Effector CD8-positive, alpha-beta T cell (primary cell): ENCODE measurements at places on chromosomes 3 and 15.

DNA sequence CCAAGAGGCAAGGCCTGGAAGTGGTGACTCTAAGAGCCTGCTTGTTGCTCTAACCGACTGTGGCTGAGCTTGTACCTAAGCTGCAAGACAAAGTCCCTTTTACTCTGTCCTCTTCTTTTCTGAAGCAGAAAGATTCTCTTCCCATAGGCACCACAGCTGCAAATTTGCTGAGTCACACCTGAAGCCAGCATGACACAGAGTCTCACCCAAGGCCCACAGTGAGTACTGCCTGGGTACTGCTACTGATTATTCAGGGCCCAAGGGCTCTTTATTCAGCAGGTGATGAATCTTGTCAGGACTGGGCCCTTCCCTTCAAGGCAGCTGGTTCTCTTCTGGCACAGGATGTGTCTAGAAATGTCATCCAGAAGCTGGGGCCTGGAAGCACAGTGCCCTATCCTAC lies 18.9 kb upstream of the TIGIT start:
- DNase-seq = no peak

- DNase-seq = no peak
These were observed 276.3 kb upstream of the ARRDC4 start for GRCh38 chr15:97684249-97684648.

- DNase-seq = no peak
These were observed 94.7 kb upstream of the TUSC7 start for GRCh38 chr3:116614795-116615362.

DNA sequence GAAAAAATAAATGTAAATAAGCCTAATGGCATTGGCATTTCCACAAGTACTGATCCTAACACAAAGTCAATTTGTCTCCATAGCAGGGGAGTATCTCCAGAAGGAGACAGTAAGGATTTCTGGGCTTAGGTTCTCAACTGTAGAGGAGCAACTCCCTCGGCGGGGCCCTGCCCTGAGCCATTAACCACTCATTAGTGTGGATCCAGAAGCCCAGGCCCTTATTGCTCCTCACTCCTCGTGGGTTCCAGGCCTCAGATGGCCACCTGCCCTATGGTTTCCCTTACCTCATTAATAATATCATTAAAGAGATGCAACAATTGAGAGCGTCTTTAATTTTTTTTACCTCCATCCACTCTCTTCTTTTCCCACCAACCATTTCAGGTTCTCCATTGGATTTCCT lies 85.3 kb upstream of the CLDN18 start:
- DNase-seq = no peak

DNA sequence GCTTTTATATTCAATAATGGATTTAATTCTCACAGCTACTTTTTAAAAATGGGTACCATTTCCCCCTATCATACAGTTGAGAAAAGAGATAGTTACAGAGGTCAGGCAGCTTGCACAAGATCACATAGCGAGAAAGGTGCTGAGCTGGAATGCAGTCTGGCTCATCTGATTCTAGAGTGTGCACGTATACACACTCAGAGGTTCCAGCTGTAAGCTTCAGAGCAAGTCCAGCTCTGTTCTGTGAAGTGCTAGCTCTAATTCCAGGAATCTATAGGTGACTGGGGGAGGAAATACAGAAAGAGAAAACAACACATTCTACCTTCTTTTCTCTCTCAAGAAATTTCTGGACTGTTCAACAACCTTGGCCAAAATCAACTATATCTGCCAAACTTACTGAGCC lies 318.7 kb downstream of the FOXP1 start:
- no peak for DNase-seq

- DNase-seq = no peak
These were observed 36.3 kb upstream of the TSC22D2 start for GRCh38 chr3:150371741-150372254.

- DNase-seq = no peak
These were observed 32.7 kb downstream of the SLC41A3 start for GRCh38 chr3:126051234-126051633.

- no peak for DNase-seq
These were observed 18.5 kb upstream of the NMNAT3 start for GRCh38 chr3:139696314-139696604.

DNA sequence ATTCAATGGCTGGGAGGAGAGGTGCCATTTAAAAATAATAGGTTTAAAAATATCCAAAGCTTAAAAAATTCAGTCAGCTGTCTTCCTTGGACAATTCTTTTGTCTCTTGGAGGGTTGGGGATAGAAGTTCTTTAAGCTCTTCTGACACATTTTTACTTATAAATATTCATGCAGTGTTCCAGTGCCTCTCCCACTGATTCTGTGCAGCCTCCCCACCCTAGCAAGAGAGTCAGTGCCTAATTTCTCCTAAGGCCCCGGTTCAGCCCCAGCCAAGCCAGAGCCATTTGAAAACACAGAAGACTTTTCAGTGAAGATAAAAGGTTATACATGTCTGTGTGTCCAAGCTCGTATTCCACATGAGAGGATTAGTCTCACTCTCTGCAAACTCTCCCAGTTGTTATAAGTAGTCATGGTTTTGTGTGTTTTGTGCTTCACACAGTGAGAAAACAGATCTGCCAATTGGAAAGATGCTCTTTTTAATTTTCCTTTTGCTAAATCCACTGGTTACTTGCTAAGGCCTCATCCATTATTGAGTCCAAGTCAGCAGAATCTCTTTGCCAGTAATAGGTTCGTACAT lies 141.3 kb downstream of the CD47 start:
- no peak for DNase-seq

- DNase-seq = no peak
These were observed 301.6 kb upstream of the THBS1 start for GRCh38 chr15:39279311-39279710.

GRCh38 chr15:33100314-33100713 lies 94.2 kb downstream of the FMN1 start:
- DNase-seq = no peak

- no peak for DNase-seq
These were observed 377.9 kb downstream of the GAP43 start for GRCh38 chr3:116001151-116001621.

DNA sequence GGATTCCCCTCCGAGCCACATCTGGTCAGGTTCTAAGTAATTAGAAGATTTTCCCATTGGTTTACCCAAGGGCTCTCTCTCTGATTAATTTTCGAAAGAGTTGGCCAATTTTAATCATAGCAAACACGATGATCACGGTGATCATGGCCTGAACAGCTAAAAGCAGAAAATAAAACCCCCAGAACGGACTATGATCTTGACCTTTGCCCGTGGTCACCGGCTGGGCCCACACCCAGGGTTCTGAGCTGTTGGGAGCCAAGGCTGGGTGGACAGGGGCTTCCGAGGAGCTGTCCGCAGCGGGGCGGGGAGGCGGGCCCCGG lies 2.6 kb downstream of the GP5 start:
- no peak for DNase-seq

DNA sequence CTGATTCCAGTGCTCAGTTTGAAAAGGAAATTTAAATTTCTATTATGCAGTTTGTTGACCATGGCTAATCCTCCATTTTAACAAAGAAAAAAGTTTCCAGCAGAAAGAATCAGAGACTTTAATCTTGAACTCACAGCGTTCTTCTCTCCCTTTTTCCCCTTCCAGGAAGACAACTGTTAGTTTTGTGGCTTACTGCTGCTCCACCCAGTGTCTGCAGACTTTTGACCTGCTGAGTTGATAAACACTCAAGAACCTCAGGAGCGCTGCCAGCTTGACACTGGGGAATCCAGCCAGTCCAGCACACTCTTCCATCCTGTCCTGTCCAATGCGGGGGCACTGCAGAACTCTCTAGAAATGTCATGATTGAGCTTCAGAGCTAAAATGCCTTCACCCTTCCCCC lies 134.6 kb downstream of the LRRC28 start:
- DNase-seq = no peak

DNA sequence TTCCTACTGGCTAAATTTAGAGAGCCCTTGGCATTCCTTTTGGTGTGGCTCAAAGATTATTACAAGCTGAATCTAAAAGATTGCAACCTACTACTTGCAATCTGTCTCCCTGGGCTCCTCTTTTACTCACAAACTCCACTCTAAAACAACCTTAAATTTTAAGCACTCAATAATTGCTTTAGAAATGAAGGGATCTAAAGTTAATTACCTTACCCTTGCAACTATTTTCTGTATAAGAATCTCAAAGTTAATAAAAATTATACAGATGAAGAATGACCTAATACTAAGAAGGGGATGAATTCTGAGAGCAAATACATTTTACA lies 60.2 kb downstream of the ESYT3 start:
- no peak for DNase-seq

DNA sequence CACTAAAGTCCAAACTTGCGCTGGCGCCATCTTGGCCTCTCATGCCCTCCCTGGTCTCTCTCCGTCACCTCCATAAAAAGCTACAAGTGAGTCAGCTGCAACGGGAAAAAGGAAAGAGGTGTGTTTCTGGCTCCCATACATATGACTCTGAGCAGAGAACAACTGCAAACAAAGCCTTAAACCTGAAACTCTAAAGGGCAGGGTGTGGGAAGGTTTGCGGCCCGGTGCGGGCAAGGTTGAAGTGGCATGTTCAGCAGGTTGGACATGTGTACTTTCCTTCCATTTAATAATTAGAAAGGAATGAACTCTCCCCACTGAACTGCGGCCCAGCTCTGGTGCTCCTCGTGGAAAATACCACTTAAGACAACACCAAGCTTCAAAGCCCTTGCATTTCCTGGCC lies 59.0 kb upstream of the PPARG start:
- no peak for DNase-seq

DNA sequence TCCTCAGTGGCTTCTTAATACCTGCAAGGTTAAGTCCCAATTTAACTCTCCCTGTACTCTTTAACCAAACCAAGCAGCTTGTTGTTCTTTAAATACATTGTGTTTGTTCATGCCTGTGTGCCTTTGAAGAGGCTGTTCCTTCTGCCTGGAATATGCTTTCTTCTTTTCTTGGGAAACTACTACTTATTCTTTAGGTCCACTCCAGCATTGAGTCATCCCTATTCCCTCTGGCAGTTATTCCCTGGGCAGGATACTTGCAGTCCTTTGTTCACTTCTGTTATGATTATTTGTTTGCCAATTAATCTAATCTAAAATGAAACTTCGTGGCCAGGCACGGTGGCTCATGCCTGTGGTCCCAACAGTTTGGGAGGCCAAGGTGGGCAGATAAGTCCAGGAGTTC lies 139.3 kb downstream of the ZNF609 start:
- no peak for DNase-seq

DNA sequence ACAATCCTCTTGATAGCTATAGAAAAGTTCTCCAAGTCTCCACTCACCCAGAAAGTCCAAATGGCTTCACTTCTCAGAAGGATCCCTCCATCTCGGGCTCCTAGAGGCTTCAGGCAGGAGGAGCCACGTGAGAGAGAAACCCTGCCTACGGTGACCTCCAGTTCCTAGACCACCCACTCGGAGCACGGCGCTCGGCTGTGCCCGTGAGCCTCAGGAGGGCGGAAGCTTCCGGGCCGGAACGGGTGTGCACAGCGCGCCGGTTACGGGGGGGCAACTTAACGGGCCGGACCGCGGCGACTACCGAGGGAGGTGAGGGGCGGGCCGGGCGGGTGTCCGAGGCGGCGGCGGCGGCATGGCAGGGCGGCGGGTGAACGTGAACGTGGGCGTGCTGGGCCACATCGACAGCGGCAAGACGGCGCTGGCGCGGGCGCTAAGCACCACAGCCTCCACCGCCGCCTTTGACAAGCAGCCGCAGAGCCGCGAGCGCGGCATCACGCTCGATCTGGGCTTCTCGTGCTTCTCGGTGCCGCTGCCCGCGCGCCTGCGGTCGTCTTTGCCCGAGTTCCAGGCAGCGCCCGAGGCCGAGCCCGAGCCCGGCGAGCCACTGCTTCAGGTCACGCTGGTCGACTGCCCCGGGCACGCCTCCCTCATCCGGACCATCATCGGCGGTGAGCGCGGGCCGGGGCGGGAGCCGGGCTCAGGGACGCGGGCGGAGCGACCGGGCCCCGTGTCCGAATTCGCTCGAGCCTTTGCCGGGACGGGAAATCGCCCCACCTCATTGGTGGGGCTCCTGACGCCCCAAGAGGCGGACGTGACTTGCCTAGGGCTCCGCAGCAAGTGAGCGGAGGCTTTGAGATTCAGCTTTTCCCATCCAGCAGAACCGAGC lies at the start of gene EEFSEC:
Gene EEFSEC, plus strand, starts transcription at position 326 of the 886 bp plus-strand sequence. Its CDS starts 27 bp downstream, at position 353.
- peak; percentile 67 for DNase-seq

- no peak for DNase-seq
These were observed 23.7 kb upstream of the TICRR start for GRCh38 chr15:89551550-89551949.

DNA sequence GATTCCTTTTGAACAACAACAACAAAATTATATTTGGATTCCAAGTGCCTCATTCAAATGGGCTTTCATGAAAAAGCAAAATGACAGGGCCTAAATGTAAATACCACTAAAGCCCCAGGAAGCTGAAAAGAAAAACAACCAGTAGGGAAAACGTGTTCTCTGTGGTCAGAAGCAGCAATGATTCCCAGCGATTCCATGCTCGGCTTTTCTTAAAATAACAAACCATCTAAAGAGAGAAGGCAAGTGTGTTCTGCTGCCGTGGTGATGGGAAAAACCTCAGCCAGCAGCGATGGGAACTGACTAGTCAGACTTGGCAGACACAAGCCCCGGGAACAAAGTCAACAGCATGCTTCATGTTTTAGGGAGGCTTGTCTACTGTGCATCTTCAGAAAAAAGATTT lies 153.6 kb downstream of the TNIK start:
- no peak for DNase-seq

GRCh38 chr15:58731756-58732535 lies 17.6 kb downstream of the ADAM10 start:
- no peak for DNase-seq
